ENCODE measurements at places on chromosomes 11 and 22.

GRCh38 chr11:3896644-3897043, 41.2 kb downstream of the STIM1 start:
- no peak for DNase-seq

DNA sequence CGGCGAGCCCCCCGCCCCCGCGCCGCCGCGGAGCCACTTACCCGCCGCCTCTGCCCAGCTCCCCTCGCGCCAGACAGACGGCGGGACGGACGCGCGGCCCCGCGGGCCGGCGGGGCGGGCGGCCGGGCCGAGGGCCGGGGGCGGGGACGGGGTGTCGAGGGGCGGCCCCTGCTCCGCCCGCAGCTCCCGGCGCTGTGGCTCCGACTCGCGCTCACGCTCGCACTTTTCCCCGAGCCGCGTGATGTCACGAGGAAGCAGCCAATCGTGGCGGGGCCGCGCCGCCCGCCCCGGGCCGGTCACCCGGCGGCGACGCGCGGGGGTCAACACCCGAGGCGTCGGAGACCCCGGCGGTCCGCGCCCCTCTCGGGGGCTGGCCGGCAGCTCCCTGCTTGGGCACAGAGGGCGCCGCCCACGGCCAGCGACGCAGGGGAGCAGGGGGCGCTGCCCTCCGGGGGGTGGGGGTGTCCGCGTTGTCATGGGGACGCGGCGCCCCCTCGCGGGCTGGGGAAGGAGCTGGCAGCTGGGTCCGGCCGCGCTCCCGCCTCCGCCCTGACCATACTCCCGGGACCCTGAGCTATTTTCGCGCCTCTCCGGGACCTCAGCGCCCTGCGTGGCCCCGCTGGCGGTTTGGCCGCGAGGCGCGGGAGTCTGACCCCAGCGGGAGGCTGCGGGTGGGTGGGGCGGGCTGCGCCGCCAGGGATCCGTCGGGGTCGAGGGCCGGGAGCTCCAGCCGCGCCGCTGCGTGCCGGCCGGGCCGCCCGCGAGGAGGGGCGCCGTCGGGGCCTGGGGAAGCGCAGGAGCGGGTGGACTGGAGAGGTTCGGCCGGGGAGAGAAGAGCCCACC, at the start of gene CHRM4:
Gene CHRM4 (minus strand): TSS at position 199 of the 843 bp plus-strand sequence. CDS start 5,219 bp downstream, outside the sequence.
- no peak for DNase-seq

DNA sequence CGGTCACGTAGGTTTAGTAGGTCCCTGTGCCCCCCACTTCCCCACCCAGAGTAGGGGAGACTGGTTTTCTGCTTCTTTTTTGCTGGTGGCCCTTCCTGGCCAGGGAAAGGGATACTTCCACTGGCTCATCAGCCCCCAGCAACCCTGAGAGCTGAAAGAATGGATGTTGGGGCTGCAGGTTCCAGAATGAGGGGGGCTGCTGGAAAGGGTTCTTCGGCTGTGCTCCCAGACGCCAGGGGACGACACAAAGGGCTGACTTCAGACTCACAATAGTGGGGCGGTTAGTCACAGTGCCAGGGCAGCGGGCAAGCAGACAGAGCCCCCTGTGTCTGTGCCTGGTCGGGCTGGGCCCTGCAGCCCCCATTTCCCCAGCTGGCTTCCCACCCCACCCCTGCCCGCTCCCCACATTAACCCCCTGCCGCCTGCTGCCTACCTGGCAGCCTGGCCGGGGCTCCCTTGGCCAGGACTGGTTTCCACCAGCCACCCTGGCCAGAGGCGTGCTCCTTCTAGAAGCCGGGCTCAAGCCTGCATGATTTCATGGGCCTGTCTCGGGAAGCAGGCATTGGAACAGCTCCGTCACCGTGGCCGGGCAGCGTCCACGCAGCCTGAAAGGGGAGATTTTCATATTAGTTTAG, 79.1 kb upstream of the WNT7B start:
- no peak for DNase-seq

DNA sequence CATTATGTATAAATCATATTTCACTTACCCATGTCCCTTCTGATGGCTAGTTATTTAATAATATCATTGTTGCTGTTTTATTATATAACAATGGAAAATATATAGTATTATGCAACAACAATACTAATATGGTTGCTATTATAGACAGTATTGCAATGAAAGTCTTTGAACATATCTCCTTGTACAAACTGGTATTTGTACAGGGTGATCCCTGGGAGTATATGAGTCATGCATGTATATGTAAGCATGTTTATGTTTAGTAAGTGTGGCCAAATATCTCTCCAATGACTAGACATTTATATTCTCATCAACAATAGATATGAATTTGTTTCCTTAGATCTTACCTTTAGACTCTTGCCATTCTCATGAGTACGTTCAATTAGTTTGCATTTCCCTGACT, 55.9 kb downstream of the KCNC1 start:
- no peak for DNase-seq

GRCh38 chr22:48705159-48705916, 1122.3 kb downstream of the BRD1 start:
- no peak for DNase-seq

GRCh38 chr11:64382586-64382985, 23.6 kb downstream of the RPS6KA4 start:
- no peak for DNase-seq

DNA sequence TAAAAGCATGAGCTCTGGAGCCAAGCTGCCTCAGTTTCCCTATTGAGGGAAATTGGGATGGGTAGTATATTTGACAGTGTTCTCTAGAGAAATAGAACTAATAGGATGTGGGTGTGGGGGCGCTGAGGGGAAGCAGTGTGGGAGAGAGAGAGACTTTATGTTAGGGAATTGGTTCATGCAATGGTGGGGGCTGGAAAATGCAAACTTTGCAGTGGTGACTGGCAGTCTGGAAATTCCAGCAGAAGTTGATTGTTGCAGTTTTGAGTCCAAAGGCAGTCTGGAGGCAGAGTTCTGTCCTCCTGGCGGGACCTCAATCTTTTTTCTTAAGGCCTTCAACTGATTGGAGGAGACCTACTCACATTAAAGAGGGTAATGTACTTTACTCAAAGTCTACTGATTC, 59.4 kb upstream of the SYT13 start:
- DNase-seq: no peak

GRCh38 chr11:43997022-43997660, 50.6 kb upstream of the ACCSL start:
- DNase-seq: no peak

DNA sequence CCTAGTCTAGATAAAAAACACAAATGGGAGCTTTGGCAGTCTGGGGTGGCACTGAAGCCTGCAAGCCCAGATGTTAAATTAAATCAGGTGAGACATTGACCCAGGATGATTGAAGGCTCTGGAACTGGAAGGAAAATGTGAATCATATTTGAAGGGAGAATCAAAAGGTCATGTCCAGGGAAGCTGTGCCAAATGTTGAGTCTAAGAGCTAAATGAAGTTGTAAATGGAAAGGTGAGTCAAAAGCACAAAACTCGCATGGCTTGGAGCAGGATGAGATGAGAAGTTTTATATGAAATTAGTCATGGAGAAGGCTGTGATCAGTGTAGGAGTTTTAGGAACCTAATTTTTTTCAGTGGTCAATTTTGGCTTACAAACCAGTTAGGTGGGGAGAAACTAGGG, 301.1 kb downstream of the BLID start:
- no peak for DNase-seq

- no peak for DNase-seq
Measured at GRCh38 chr11:104665641-104666040, 232.6 kb downstream of the CASP12 start.

- DNase-seq: no peak
Measured at GRCh38 chr11:47589977-47590861, 3.7 kb downstream of the FAM180B start.

DNA sequence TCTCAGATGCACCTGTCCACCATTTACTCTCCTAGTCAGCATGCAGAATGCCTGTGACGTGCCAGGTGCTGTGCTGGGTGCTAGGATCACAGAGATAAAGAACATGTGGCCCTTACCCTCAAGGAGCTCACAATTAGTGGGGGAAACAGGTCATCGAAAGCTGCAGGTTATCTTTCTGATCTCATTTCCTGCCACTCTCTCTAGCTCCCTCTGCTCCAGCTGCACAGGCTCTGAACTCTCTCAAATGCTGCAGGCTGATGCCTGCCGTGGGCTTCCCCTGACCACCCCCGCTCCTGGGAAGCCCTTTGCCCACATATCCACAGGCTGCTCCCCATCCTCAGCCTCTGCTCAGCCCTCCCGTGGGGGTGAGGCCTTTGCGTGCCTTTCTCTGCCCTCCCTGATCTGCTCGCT, 29.6 kb downstream of the SHANK3 start:
- DNase-seq: no peak

GRCh38 chr22:24563246-24563645, 7.4 kb downstream of the SNRPD3 start:
- no peak for DNase-seq

- DNase-seq: no peak
Measured at GRCh38 chr11:130162733-130163132, 3.2 kb downstream of the ST14 start.

DNA sequence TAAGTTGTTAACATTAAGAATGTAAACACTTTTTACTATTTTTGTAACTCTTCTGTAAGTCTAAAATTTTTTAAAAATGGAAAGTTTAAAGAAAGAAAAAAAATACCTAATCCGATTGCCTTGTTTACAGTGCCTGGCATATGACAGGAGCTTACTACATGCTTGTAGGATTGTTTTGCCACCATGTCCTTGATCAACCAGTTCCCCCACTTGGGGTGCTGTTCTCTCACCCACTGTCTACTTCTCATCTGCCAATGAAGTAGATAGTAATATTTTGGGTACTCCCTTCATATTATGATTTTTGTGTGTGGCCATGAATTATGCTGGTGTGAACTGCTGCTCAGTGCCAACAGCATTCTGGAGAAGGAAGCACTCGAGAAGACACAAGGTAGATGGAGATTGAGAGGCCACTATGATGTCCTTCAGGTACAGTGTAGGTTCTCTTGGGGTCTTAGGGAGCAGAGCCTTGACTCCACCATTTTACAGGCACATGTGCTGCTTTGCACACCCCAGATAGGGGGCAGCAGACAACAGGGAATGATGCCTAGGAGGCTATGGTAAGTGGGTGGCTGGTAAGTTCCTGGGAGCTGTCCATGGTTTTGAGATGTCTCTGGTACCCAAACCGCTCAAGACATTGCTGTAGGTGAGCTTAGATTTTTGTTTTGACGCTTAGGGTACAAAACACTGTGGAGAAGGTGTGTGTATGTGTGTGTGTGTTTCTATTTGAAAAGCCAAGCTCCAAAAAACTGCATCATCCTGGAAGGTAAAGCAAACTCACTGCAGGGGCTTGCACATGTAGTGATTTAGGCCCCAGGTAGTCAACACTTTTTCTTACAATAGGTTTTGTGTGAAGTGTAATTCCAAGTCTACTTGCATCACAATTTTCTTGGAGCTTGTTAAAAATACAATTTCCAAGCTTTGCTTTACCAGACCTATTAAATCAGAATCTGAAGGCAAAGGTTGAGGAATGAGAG, 494.5 kb upstream of the LARGE1 start:
- no peak for DNase-seq

GRCh38 chr22:29855611-29856181, 17.6 kb upstream of the ASCC2 start:
- no peak for DNase-seq

DNA sequence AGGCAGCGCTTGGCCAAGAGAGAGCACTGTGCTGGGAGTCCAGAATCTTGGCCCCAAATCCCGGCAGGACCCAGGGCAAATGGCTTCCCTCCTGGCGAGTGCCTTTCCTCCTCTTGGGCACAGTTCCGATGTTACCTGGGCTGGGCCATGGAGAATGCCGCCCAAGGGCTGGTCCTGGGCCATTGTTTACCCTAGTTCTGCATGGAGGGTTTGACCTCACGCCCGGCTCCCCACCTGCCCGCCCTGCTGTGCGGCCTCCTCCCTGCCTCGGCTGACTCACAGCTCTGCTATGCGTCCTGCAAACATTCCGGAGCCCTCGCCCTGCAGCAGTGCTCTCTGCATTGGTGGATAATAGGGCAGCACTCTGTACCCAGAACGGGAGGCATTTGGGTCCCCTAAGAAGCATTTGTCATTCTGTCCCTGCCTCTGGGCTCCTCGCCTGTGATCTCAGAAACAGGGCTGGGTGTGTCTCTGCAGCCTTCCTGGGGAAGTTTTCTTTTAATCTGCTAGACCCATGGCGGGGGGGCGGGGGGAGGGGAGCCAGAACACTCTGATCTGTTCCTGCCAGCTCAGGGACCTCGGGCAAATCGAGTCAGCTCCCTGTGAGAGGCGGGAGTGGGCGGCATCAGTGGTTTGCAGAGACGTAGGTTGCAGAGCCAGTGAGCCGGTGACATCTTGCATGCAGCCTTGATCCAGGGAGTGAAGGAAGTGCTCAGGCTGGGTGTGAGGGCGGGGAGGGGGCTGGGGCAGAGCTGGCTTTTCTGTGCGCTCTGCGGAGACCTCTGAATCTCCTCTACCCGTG, 32.9 kb upstream of the SMIM38 start:
- peak; percentile 81 for DNase-seq

GRCh38 chr11:132127900-132128288, 757.5 kb downstream of the NTM start:
- DNase-seq: no peak

DNA sequence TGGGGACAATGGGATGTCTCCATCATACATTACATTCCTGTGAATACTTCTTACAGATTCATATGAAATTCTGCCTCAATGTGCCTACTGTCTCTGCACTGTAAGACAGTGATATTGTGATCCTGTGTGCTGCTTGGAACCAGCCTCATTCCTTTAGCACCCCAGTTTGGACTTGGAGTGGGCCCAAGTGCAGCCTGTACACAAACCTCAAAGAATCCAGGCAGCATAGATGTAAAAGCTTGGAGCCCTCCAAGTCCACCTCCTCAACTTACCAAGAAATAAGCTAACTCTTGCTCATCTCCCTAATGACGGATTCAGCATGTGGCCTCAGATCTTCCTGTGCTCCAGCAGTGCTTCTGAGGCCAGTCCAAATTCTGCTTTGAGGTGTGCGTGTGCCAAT, 24.4 kb downstream of the GRAP2 start:
- no peak for DNase-seq

DNA sequence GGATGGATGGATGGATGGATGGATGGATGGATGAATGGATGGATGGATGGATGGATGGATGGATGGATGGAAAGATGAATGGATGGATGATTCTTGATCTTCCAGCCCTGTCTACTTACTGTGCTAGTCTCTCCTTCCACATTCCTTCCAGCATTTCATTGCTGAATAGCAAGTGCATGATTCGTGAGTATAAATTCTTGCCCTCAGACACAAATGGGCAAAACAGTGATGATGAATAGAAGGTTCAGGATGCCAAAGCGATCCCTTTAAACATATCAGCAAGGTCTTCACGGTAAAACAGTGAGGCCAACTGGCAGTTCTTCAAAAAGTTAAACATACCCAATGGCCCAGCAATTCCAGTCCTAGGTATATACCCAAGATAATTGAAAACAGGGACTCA, 400.2 kb downstream of the MN1 start:
- DNase-seq: no peak

DNA sequence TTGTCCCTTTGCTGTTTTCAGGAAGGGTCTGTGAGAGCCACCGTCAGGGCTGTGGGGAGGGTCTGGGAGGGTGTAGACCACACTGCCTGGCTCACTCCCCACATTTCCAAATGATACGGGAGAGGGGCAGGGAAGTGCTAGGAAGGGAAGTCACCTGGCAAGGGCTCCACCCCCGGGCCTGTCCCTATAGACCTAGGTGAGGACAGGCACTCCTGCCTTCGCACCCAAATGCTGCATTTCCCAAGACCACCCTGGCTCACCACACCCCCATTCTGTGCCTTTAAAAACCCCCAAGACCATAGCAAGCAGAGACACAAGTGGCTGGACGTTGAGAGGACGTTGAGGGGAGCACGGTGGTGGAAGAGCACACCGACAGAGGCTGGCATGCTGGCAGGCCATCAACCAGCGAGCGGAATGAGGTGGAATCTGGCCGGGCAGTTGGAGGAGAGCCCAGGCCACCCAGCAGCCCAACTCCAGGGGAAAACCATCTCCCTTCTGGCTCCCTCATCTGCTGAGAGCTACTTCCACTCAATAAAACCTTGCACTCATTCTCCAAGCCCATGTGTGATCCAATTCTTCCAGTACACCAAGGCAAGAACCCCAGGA, 45.7 kb downstream of the GNB1L start:
- DNase-seq: no peak
